ENCODE measurements at places on chromosomes 3 and 15.

- no peak for DNase-seq
These were observed 6.4 kb downstream of the CHRD start for GRCh38 chr3:184386047-184386806.

GRCh38 chr15:88695691-88696251, 57.0 kb downstream of the ISG20 start:
- no peak for DNase-seq

GRCh38 chr3:69428657-69429255, 42.9 kb upstream of the FRMD4B start:
- no peak for DNase-seq

GRCh38 chr15:70004826-70005225, 92.9 kb downstream of the TLE3 start:
- no peak for DNase-seq

- no peak for DNase-seq
These were observed 51.2 kb downstream of the LRTM1 start for GRCh38 chr3:54876694-54877093.

DNA sequence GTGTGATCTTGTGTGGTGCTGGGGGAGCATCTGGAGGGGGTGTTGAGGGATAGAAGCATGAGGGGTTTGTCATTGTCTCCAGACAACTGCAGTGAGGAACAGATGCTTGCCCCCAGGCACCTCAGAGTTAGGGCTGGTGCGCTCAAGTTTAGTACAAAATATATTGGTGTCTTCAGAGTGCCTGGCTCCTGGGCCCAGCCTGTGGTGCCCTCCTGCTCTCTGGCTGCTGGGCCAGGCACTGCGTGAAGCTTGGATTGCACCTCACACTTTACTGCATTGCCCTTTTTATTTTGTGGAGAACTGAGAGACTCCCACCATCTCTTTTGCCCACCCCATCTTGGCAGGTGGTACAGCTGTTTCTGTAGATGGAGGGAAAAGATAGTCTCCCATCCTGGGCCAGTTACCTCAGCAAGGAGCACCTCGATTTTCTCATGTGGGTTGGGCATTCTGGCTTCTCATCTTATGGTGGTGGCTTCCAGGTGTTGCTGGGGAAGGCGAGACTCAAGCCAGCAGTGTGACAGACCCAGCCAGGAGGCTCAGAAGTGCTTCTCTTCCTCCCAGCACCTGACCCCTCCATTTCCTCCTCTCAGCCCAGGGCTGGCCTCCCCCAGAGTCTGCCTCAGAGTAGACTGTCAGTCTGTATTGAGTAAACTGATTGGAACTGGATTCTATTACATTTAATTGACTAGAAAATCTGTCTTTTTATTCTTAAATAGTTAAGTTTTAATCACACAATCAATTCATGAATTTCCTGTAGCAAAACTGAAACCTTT, 140.5 kb downstream of the DNAJB8 start:
- DNase-seq, result peak; percentile 21

DNA sequence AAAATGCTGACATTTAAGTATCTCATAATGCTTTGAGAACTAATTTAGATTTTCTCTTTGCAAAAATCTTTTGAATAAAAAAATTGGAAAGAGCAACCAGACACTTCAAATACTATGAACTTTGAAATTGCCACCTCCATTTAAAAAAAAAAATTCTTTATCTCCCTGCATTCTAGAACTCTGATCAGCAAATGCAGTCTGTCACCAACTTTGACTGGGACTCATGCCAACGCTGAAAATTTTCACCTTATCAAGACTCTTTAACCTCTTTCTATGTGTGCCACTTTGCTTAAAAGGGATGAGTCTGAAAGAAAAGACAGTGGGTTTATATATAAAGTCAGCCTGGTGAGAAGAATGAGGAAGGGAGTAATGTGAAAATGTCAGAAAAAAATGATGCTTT, 191.2 kb upstream of the ARPP21 start:
- no peak for DNase-seq

DNA sequence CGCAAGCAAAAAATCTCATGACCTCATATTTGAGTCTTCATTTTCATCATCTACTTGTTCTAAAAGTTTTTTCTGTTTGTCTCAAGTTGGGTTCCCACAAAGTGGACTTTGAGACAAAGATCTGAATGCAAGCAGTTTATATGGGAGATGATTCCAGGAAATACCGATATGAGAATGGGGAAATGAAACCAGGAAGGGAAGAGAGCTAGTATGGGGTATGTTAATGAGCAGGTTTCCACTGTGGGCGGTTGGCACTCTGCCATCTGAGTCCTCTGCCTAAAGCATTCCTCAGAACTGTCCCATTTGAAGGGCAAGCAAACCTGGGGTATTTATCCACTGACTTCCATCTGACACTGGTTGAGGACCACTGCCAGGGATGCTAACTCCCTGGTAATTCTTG, 8.8 kb downstream of the ADPRH start:
- DNase-seq, result no peak

GRCh38 chr3:159144472-159144871, 342.6 kb downstream of the MFSD1 start:
- DNase-seq, result no peak

- no peak for DNase-seq
These were observed 42.7 kb downstream of the CYP11A1 start for GRCh38 chr15:74324714-74325113.

- DNase-seq, result peak; percentile 32
These were observed 170.4 kb downstream of the KLHL25 start for GRCh38 chr15:85624291-85624801.
